ENCODE measurements at places on chromosomes 1 and 21. TPM values are rescaled to one million over a fixed set of nuclear protein-coding genes. Genes with fewer than 3 reads are reported as not detected.

RBM11 gene
- polyA plus RNA-seq: 6.0 TPM

GRCh38 chr1:182984621-182985020, 31.7 kb upstream of the SHCBP1L start:
- DNase-seq: no peak

ADGRL4 gene
- polyA plus RNA-seq: 19.8 TPM

- DNase-seq: no peak
Measured at GRCh38 chr1:171784784-171785183, 3.3 kb downstream of the METTL13 start.

- no peak for DNase-seq
Measured at GRCh38 chr1:151012684-151013471, 4.6 kb downstream of the PRUNE1 start.

- DNase-seq: no peak
Measured at GRCh38 chr1:19812875-19813642, 2.0 kb downstream of the RNF186 start.

GRCh38 chr1:33316601-33317000, 4.3 kb downstream of the A3GALT2 start:
- DNase-seq: no peak

PLA2G2C gene
- polyA plus RNA-seq: not detected

DCAF6 gene
- 87.5 TPM for polyA plus RNA-seq

DNA sequence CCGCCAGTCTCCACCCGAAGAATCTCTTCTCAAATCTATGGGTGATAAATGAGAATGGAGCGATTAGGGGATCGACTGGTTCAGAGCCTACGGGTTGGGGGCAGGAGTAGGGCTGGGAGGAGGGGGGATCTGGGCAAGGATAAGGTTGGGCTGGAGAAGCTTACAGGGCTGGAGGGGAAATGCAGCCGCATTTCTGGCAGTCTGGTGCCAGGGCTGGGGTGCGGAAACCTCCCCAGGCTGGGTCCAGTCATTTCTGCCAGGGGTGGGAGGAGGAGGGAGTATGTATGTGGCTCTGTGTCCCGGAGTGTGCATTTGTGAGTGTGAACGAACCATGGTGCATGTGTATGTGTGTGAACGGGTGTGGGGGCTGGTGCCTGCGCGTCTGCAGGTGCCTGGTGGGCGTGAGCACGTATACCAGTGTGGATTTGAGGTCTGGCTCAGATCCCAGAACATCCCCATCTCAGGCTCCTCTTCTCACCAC, 10.2 kb downstream of the C1orf216 start:
- DNase-seq: no peak

- DNase-seq: no peak
Measured at GRCh38 chr21:44065428-44065827, 41.8 kb upstream of the PWP2 start.

- DNase-seq: no peak
Measured at GRCh38 chr1:169107603-169108208, 1.2 kb downstream of the ATP1B1 start.

SPRR2F gene
- polyA plus RNA-seq: not detected

DNA sequence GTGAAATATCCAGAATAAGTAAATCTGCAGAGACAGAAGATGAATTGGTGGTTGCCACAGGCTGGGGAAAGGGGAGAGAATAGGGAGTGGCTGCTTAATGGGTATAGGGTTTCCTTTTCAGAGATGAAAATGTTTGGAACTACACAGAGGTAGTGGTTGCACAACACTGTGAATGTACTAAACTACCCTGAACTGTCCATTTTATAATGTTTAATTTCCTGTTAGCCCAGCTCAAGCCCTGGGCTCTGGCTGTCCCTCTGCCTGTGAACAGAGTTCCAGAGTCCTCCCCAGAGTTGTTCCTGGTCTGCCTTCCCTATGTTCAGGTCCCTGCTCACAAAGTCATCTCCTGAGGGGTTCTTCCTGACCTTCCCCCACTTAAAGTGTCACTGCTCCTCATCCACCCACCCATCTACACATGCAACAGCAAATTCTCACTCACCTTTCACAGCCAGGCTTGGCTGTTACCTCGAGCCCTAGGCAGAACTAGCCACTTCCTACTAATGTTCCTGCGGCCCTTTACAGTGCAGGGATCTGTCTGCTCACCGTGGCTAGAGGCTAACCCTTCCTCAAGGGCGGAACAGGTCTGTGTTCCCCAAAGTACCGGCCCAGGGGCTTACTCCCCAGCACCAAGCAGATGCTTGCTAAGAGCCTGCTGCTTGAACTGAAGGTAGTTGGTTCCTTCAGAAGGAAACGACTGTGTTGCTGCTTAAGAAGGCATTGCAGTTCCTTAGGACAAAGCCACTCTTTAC, 22.4 kb downstream of the DHCR24 start:
- no peak for DNase-seq

BMP8A gene
- 0.41 TPM for polyA plus RNA-seq

GNG12 gene
- polyA plus RNA-seq: 111 TPM

- no peak for DNase-seq
Measured at GRCh38 chr1:89312572-89312971, 39.9 kb upstream of the GBP5 start.

GRCh38 chr1:54252371-54252936, 52.5 kb downstream of the MRPL37 start:
- no peak for DNase-seq

ZBTB8OS gene
- 41.9 TPM for polyA plus RNA-seq

GJA4 gene
- 21.4 TPM for polyA plus RNA-seq

- DNase-seq: no peak
Measured at GRCh38 chr1:36829961-36830360, 204.4 kb downstream of the GRIK3 start.

FCER1A gene
- 0.81 TPM for polyA plus RNA-seq

RAD54L gene
- 16.3 TPM for polyA plus RNA-seq

C1orf185 gene
- not detected for polyA plus RNA-seq
